ENCODE measurements at places on chromosomes 5 and 9. TPM values are rescaled to one million over a fixed set of nuclear protein-coding genes. Genes with fewer than 3 reads are reported as not detected.

GRCh38 chr5:17359451-17360011, 138.5 kb upstream of the TAF11L2 start:
- H3K4me3 ChIP-seq = no peak overlapping the region
- H3K36me3 ChIP-seq = peaks cover 5% of the 10 kb centered on the region
- DNase-seq = no peak
- no peaks in the 10 kb centered on the region for H3K27me3 ChIP-seq
- no peak overlapping the region for H3K27ac ChIP-seq
- no peaks in the 10 kb centered on the region for H3K4me1 ChIP-seq

The PCDHA9 gene
- total RNA-seq = 0.46 TPM

The ZNF454 gene
- total RNA-seq = not detected

DNA sequence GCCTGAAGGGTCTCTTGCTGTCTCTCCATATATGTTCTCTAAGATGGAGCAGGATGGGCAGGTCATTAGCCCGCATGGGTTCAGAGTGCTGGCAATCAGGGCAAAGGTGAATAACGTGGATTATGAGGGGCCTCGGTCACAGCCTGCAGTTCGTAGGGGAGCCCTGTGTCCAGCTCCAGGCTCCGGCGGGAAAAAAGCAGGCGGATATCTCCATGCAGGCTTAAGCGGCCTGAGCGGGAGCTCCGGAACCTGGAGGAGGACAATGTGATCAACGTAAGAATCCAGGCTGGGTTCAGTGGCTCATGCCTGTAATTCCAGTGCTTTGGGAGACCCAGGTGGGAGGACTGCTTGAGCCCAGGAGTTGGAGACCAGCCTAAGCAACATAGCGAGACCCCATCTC, 2.2 kb upstream of the STOML2 start:
- peak overlapping the region; percentile 36 for H3K4me3 ChIP-seq
- peaks cover 16% of the 10 kb centered on the region for H3K36me3 ChIP-seq
- no peaks in the 10 kb centered on the region for H3K27me3 ChIP-seq

The CER1 gene
- 22.3 TPM for total RNA-seq

- H3K4me1 ChIP-seq = no peaks in the 10 kb centered on the region
- H3K27me3 ChIP-seq = no peaks in the 10 kb centered on the region
These were observed 29.8 kb downstream of the AHRR start for GRCh38 chr5:351084-351920.

- H3K27ac ChIP-seq = no peak overlapping the region
- H3K4me3 ChIP-seq = no peak overlapping the region
- H3K36me3 ChIP-seq = no peaks in the 10 kb centered on the region
These were observed 14.5 kb upstream of the SLC2A6 start for GRCh38 chr9:133493428-133493827.

GRCh38 chr5:180330810-180331646, 22.1 kb downstream of the GFPT2 start:
- no peaks in the 10 kb centered on the region for H3K27me3 ChIP-seq
- peaks cover 87% of the 10 kb centered on the region for H3K36me3 ChIP-seq
- H3K4me1 ChIP-seq = peaks cover 7% of the 10 kb centered on the region
- H3K27ac ChIP-seq = peak overlapping the region; percentile 91

The ABCA2 gene
- 22.4 TPM for total RNA-seq

DNA sequence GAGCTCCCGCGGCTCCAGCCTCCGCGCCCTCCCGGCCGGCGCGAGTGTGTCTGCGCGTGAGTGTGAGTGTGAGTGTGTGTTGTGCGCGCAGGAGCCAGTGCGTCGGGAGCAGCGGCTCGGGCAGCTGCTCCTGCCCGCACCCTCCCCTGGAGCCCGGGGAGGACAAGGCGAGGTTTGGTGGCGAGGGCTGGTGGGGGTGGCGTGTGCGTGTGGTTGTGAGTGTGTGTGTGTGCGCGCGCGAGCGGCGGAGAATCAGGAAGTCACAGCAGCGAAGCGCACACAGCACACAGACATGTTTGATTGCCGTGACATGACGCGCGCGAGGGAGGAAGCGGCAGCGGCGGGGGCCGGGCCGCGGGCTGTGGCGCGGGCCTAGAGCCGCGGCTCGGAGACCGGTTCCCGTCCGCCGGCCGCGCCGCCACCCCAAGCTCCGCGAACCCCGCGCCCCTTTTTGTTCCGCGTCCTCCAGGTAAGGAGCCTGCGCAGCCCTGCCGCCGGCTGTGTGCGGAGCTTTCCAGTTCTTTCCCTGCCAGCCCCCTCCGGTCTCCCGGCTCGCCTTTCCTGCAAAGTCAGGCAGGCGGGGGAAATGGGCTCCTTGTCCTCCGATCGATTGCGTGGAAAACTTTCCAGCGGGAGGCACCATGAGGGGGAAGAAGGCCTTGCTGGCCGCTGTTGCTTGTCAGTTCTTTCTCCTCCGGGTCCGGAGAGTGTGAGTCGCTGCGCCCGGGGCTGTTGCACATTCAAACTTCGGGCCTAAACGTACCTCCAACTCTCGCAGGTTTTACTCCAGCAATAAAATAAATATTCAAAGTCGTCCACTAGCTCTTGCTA, 2.4 kb downstream of the SMARCA2 start:
- peaks cover 15% of the 10 kb centered on the region for H3K27me3 ChIP-seq
- no peak overlapping the region for H3K27ac ChIP-seq
- peak overlapping the region; percentile 92 for H3K4me3 ChIP-seq
- H3K4me1 ChIP-seq = peaks cover 5% of the 10 kb centered on the region

DNA sequence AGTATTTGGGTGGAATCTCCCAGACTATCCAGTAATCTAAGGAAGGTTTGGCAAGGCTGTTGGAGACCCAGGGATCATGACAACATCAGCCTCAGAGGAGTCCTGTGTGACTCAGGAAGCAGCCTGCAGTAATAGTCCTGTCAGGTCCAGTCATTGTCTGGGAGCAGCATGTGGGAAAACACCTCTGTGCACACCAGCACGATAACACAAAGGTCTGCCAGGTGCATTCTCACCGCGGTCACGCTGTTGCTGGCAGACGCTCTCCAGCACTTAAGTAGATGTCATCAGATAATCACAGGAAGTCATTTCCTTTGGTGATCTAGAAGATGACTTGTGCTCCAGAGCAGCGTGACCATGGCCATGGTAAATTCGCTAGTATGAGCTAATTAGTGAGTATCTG, 99.2 kb upstream of the IQGAP2 start:
- DNase-seq = no peak
- no peak overlapping the region for H3K4me3 ChIP-seq
- no peaks in the 10 kb centered on the region for H3K4me1 ChIP-seq
- H3K27me3 ChIP-seq = no peaks in the 10 kb centered on the region

DNA sequence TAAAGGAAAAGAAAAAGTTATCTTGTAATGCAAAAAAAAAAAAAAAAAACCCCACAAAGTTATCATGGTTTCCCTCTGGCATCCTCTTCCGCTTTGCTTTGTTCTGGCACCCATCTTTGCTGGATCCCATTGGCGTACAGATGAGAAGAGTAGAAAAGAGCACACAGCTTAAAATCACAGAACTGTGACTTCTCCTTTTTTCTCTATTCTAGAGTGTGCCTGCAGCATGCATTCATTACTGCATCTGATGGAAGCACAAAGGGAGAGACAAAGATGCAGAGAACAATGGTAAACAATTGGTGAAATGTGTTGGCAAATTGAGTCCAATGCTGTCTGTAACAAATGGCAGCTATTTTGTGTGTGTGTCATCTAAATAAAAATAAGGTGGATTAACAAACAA, 440.8 kb upstream of the PIK3R1 start:
- H3K27me3 ChIP-seq = no peaks in the 10 kb centered on the region
- peaks cover 6% of the 10 kb centered on the region for H3K36me3 ChIP-seq
- H3K4me1 ChIP-seq = no peaks in the 10 kb centered on the region
- DNase-seq = no peak

- peaks cover 31% of the 10 kb centered on the region for H3K36me3 ChIP-seq
- peaks cover 4% of the 10 kb centered on the region for H3K4me1 ChIP-seq
- H3K4me3 ChIP-seq = peak within 1 kb of the TSS; percentile 98
- DNase-seq = peak; percentile 91
- peak within 1 kb of the TSS; percentile 18 for H3K27ac ChIP-seq
These were observed at the start of gene DCAF12 for GRCh38 chr9:34126207-34127034. Gene DCAF12 (minus strand): TSS chr9:34126698. CDS start chr9:34126431, 267 bp downstream.

The GNAQ gene
- total RNA-seq = 51.5 TPM

GRCh38 chr5:39284552-39284951, 65.2 kb upstream of the FYB1 start:
- H3K27me3 ChIP-seq = no peaks in the 10 kb centered on the region
- DNase-seq = no peak
- H3K36me3 ChIP-seq = peaks cover 10% of the 10 kb centered on the region
- no peak overlapping the region for H3K4me3 ChIP-seq

The SPATA9 gene
- total RNA-seq = not detected

- H3K27me3 ChIP-seq = no peaks in the 10 kb centered on the region
- no peaks in the 10 kb centered on the region for H3K4me1 ChIP-seq
- no peak overlapping the region for H3K4me3 ChIP-seq
- peaks cover 18% of the 10 kb centered on the region for H3K36me3 ChIP-seq
- peak; percentile 47 for DNase-seq
- no peak overlapping the region for H3K27ac ChIP-seq
These were observed 593.1 kb downstream of the IRX1 start for GRCh38 chr5:4188704-4189103.

DNA sequence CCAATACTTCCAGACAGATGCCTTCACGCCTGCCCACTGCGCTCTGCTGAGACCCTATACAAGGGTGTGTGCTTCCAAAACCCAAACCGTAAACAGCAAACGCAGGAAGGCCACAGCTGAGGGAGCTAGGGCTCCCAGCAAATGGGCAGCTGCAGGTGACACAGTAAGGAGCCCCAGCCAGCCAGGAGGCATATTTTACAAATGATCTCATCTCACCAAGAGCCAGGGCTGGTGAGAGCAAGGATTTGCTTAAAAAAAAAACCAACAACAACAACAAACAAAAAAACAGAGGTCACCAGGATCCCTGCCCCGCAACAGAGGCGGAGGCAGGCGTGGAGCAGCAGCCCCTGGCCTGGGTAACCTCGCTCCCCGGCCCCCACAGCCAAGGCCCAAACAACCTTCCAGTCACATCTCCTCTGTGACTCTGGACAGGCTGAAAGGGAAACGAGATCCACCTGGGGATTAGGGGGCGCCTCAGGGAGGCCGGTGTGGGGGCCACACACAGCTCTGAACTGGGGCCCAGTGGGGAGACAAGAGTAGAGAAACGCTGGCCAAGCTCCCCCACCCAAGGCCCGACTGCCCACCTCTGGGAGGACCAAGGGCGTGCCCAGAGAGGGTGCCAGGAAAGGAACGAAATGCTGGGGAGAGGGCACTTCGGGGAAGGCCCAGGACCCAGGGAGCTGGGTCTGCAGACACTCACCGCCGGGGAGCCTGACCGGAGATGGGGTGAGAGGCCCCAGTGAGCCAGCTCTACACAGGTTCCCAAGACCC, 3.3 kb downstream of the NACC2 start:
- H3K4me3 ChIP-seq = no peak overlapping the region
- no peak for DNase-seq
- no peaks in the 10 kb centered on the region for H3K36me3 ChIP-seq
- H3K27me3 ChIP-seq = peaks cover 3% of the 10 kb centered on the region
- H3K27ac ChIP-seq = no peak overlapping the region

The C6 gene
- total RNA-seq = not detected

The ZNF483 gene
- total RNA-seq = 46.8 TPM

The RETREG1 gene
- total RNA-seq = 3.4 TPM

- H3K4me3 ChIP-seq = no peak overlapping the region
- DNase-seq = no peak
- H3K27me3 ChIP-seq = no peaks in the 10 kb centered on the region
These were observed 64.0 kb upstream of the PPP1R26 start for GRCh38 chr9:135415586-135415985.

- H3K36me3 ChIP-seq = no peaks in the 10 kb centered on the region
- H3K4me3 ChIP-seq = no peak overlapping the region
- H3K27ac ChIP-seq = no peak overlapping the region
- no peak for DNase-seq
- no peaks in the 10 kb centered on the region for H3K27me3 ChIP-seq
These were observed 694.5 kb downstream of the TLE1 start for GRCh38 chr9:80994892-80995291.

DNA sequence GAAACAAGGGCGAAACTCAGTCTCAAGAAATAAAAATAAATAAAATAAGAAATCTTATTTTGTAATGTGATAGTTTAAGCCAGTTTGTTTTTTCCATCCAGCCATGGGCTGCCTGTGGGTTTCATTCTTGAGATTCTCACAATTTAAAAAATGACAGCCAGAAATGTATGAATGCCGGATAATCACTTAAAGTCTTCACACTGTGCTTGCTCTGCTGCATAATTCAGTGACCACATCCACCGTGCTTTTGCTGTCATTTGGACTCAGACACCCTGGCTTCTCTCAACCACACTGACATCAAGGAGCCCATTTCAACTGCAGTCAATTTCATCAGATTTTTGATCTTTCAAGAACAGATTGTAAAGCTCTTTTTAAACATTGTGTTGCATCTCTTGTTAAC, 61.0 kb upstream of the DAPK1 start:
- DNase-seq = no peak
- H3K4me1 ChIP-seq = peaks cover 8% of the 10 kb centered on the region
- H3K4me3 ChIP-seq = no peak overlapping the region
- H3K27ac ChIP-seq = no peak overlapping the region

- no peak overlapping the region for H3K4me3 ChIP-seq
- no peak overlapping the region for H3K27ac ChIP-seq
- no peaks in the 10 kb centered on the region for H3K4me1 ChIP-seq
- peak; percentile 56 for DNase-seq
- no peaks in the 10 kb centered on the region for H3K27me3 ChIP-seq
These were observed 35.8 kb upstream of the TLX3 start for GRCh38 chr5:171272996-171273970.

DNA sequence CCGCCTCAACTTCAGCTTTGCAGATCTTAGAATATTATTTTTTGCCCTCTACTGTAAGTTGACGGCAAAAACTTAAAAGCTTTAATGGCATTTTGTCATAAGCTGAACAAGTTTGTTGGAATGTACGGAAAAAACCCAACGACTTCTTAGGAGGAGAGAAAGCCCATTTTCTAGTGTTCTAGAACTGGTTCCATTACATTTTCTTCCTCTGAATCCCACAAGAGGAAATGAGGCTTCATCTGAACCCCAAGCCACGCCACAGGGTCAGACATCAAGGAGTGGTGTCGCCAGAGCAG, 113.7 kb downstream of the LHFPL2 start:
- H3K4me3 ChIP-seq = no peak overlapping the region
- H3K4me1 ChIP-seq = no peaks in the 10 kb centered on the region
- H3K27ac ChIP-seq = no peak overlapping the region
- no peak for DNase-seq
- no peaks in the 10 kb centered on the region for H3K27me3 ChIP-seq
- H3K36me3 ChIP-seq = no peaks in the 10 kb centered on the region

The CRB2 gene
- total RNA-seq = 2.9 TPM

- no peak overlapping the region for H3K4me3 ChIP-seq
- no peaks in the 10 kb centered on the region for H3K27me3 ChIP-seq
- H3K36me3 ChIP-seq = no peaks in the 10 kb centered on the region
- no peak overlapping the region for H3K27ac ChIP-seq
- H3K4me1 ChIP-seq = no peaks in the 10 kb centered on the region
- DNase-seq = no peak
These were observed 472.1 kb upstream of the TNC start for GRCh38 chr9:115590011-115590410.

- H3K4me3 ChIP-seq = no peak overlapping the region
- no peaks in the 10 kb centered on the region for H3K4me1 ChIP-seq
- no peaks in the 10 kb centered on the region for H3K27me3 ChIP-seq
- H3K36me3 ChIP-seq = peaks cover 24% of the 10 kb centered on the region
These were observed 24.8 kb downstream of the GPR107 start for GRCh38 chr9:130078547-130078946.

- no peak overlapping the region for H3K4me3 ChIP-seq
- no peaks in the 10 kb centered on the region for H3K36me3 ChIP-seq
- no peaks in the 10 kb centered on the region for H3K27me3 ChIP-seq
These were observed 4.2 kb upstream of the MINAR2 start for GRCh38 chr5:129743541-129744187.

All from H9 (cell line).